ENCODE measurements at places on chromosomes 12 and 14.
A peak's percentile ranks its signal among the peaks of the same experiment; 100 is the strongest.

- DNase-seq: no peak
Measured at GRCh38 chr12:74293689-74294131, 243.9 kb upstream of the ATXN7L3B start.

DNA sequence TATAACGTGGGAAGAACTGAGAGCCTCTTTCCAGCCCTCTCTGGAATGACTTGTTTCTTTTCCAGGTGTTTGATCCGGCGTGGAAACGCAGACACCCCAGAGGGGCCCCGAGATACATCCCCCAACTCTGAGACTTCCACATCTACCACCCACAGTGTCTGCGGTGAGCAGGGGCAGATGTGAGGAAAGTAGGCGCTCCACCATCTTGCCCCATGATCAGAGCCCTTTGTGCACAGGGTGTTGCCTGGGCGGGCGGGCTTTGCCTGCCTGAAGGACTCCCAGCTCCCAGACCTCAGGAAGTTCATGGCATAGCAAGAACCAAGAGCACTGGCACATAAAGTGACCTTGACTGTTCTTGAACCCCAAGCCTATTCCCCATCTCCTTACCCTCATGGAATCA, 2.8 kb downstream of the CARMIL3 start:
- DNase-seq: no peak

DNA sequence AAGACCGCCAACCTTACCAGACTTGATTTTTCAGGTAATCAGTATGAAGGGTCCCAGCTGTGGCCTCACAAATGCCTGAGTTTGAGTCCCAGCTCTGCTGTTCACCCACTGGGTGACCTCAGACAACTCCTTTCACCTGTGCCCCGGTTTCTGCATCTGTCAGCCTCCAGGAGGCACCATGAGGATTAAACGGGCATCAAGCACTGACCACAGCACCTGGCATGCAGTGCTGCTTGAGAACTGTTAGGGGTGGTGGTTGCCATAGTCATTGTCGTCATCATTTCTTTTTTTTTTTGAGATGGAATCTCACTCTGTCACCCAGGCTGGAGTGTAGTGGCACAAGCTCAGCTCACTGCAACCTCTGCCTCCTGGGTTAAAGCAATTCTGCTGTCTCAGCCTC, 57.9 kb downstream of the PHETA1 start:
- no peak for DNase-seq

DNA sequence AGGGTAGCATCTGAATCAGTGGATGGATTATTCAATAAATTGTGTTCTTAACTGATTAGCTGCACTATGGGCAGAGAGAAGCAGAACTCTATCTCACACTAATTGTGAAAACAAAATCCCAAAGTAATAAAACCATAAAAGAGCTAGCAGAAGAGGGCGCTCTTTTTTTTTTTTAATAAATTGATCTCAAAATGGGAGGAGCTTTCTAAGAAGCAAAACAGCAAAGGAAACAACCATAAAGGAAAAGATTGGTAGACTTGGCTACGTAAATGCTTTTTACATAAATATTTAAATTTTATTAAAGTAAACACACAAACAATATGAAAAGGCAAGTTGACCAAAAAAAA, 1.5 kb upstream of the TM7SF3 start:
- DNase-seq: peak; percentile 59

DNA sequence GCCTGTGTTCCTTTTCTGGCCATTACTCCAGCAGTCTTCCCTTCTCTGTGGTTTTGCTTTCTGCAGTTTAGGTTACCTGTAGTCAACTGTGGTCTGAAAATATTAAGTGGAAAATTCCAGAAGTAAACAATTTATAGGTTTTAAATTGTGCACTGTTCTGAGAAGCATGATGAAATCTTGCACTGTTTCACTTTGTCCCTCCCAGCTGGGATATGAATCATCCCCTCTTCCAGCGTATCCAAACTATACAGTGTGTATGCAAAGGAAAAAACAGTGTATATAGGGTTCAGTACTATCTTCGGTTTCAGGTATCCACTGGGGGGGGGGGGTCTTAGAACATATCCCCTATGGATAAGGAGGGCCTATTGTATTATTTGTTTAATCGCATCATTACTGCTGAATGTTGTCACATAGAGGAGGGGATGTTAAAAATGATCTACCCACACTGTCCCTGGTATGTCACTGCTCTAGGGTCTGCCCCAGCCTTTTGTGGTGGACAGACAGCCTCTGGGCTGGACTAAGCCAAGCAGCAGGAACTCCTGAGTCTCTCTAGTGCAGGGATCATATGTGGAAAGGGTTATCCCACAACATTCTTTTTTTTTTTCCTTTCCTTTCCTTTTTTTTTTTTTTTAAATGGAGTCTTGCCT, 109.1 kb upstream of the MAX start:
- DNase-seq: no peak

- no peak for DNase-seq
Measured at GRCh38 chr14:106877517-106877916, 1351.1 kb downstream of the TMEM121 start.

- DNase-seq: no peak
Measured at GRCh38 chr14:89296281-89296745, 120.7 kb downstream of the FOXN3 start.

GRCh38 chr14:93978735-93979134, 2.4 kb upstream of the ASB2 start:
- no peak for DNase-seq

DNA sequence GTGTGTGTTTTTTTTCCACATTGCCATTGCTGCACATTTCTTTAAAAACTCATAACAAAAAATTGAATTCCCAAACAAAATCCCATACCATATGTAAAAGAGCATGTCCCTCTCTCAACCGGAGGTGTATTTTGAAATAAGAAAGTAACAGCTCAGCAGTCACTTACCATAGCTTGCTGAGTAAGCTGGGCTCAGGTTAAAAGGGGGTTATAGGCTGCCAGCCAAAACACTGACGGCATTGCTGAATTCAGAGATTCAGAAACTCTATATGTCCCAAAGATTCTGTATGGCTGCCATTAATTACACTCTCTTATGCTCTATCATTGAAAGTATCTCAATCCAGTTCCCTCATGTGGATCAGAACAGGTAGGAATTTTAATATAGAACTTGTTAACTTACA, 276.0 kb downstream of the FOXG1 start:
- no peak for DNase-seq

GRCh38 chr12:59594943-59595500, 807 bp upstream of the SLC16A7 start:
- DNase-seq: no peak

GRCh38 chr14:71751264-71751663, 181.0 kb upstream of the RGS6 start:
- DNase-seq: no peak

DNA sequence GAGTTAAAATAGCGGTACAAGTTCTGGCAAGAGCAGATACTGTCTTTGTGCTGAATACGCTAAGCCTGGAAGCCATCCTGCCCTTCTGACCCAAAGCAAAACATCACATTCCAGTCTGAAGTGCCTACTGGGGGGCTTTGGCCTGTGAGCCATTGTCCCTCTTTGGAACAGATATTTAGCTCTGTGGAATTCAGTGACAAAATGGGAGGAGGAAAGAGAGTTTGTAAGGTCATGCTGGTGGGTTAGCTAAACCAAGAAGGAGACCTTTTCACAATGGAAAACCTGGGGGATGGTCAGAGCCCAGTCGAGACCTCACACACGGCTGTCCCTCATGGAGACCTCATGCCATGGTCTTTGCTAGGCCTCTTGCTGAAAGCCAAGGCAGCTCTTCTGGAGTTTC, 18.5 kb downstream of the EMP1 start:
- DNase-seq: no peak

Data from NCI-H82 (cell line).